ENCODE measurements at places on chromosomes 12 and 14.

DNA sequence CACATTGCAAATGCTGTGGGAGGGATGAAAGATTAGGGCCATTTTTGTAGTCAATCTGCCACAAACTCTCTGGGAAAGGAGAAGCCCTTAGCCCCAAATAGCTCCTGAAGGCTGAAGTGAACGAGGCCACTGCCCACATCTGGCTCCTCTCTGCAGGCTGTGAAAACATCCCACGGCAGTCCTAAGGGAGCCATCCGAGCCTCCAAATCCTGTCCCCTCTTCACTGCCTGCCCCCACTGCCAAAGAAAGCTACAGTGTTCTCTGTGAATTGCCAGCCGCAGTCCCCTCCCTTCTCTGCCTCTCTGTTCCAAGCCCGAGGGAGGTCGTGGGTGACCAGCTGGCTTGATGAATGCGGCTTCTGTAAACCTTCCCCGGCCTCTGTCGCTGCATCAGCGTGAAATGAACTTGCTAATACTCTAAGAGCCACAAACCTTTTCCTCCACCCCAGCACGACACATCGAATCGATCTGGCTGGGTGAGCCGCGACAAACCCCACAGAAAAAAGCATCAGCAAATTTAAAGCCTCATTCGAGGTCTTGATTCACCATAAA, 180.7 kb upstream of the NRXN3 start:
- DNase-seq, result no peak

DNA sequence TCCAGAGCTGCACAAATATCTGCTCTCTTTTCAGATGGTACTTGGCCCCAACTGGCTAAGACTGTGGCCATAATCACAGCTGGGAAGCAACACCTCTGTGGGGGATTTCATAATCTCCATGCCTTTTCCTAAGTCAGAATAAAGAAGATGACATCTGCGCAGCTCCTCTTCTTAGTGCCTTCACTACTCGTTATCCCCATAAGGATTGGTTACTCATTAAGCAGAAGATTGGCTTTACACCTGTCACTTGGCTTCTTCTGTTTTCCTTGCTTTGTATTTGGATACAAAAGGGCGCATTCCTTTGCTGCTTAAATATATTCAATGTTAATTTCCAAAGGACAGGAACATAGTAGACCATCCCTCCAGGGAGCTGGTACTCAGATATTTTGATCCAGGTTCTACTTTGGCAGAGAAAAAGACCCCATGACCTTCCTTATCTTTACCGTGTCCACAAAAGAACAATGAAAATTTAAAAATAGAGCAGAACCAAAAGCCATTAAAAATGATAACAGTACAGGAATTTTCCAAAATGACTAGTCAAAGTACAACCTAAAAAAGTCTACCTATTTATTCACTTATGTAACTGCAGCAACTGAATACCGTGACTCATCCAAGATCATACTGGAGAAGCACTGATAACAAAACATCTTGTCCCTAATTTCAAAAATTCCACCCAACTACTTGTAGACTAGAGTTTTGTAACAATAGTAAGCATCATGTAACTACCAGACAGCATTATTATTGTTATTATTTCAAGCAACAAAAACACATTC, 352.3 kb upstream of the TMPO start:
- no peak for DNase-seq

GRCh38 chr12:85996280-85996679, 122.2 kb downstream of the NTS start:
- no peak for DNase-seq

GRCh38 chr14:104494483-104494882, 85.1 kb upstream of the C14orf180 start:
- no peak for DNase-seq

GRCh38 chr12:91923864-91924263, 221.8 kb downstream of the BTG1 start:
- DNase-seq, result no peak

GRCh38 chr12:27905285-27906126, 67.0 kb downstream of the PTHLH start:
- DNase-seq, result no peak

DNA sequence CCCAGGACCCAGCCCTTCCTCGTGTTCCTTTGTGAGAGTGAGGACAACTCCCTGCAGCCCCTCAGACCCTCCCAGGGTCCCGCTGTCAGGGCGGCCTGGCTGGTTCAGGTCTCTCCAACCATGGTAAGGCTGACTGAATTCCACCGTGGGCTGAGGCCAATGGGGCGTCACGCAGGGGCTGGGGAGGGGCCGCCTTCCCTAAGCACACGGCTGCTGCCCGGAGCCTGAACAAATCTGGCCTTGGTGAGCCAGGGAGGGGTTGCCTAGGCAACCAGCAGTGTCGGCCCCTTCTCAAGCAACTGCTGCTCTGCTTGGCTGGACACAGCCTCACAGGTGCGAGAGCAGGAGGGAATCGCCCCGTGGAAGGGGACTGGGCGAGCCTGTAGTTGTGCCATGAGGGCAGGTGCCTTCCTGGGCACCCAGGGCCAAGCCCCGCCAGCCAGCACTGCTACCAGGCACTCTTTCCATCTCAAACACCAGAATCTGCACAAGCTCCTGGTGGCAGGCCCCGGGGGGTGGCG, 37.0 kb upstream of the GALNT9 start:
- DNase-seq, result no peak

GRCh38 chr12:64001439-64001838, 156.9 kb downstream of the SRGAP1 start:
- DNase-seq, result no peak

GRCh38 chr12:42485823-42486222, 103.7 kb downstream of the PRICKLE1 start:
- no peak for DNase-seq

GRCh38 chr12:27631813-27632491, 64.3 kb upstream of the REP15 start:
- DNase-seq, result no peak

- no peak for DNase-seq
Measured at GRCh38 chr12:132167611-132168310, 23.5 kb downstream of the NOC4L start.

DNA sequence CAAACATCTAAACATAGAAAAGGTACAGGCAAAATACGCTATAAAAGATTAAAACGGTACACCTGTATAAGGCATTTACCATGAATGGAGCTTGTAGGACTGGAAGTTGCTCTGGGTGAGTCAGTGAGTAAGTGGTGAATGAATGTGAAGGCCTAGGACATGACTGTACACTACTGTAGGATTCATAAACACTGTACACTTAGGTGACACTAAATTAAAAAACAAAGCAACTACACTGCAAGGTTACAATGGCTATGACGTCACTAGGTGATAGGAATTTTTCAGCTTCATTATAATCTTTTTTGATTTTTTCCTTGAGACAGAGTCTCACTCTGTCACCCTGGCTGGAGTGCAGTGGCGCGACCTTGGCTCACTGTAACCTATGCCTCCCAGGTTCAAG, 269.2 kb downstream of the KSR2 start:
- DNase-seq, result no peak

DNA sequence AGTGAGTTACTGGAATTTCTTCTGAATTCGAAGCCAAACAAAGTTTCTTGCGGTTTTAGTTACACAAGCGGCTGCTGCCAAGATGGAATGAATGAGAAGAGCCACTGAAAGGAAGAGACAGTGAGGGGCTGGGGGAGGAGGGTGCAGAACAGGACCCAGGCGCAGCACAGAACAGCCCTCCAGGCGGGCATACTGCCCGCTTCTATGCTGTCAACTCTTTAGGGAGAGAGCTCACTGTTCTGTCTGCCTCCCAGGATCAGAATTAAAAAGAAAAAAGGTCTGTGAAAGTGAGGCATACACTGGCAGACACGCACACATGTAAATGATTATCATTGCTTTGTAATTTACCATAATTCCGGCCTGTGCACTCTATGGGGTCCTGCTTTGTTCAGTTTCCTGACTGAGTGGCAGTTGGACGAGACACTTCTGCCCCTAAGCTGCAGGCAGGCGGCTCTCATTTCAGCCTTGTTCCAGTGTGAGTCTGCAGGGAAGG, 231.6 kb downstream of the CACNA1C start:
- no peak for DNase-seq

- DNase-seq, result no peak
Measured at GRCh38 chr12:47828008-47828975, 8.6 kb upstream of the HDAC7 start.

Measured in COR-L47 (cell line).